Glutamatergic neuron (in vitro differentiated cells): ENCODE measurements at places on chromosomes 1 and 21. TPM values are rescaled to one million over a fixed set of nuclear protein-coding genes. Genes with fewer than 3 reads are reported as not detected.

HRNR gene
- not detected for total RNA-seq

MIXL1 gene
- 0.54 TPM for total RNA-seq

LEPR gene
- total RNA-seq = 6.8 TPM

CATSPERE gene
- 0.59 TPM for total RNA-seq

DNAI4 gene
- total RNA-seq = 0.78 TPM

RBM11 gene
- 2.7 TPM for total RNA-seq

NHLH2 gene
- 255 TPM for total RNA-seq

IPO9 gene
- 97.8 TPM for total RNA-seq

LIN28A gene
- 97.3 TPM for total RNA-seq

FCRLA gene
- total RNA-seq = 0.39 TPM

TESK2 gene
- total RNA-seq = 3.3 TPM

PLA2G5 gene
- not detected for total RNA-seq

LIX1L gene
- total RNA-seq = 20.3 TPM

MMEL1 gene
- total RNA-seq = 4.0 TPM

C2CD4D gene
- total RNA-seq = not detected

MTF2 gene
- 129 TPM for total RNA-seq

SH3GLB1 gene
- total RNA-seq = 113 TPM

FCRL6 gene
- total RNA-seq = not detected

DCST1 gene
- not detected for total RNA-seq

ITLN2 gene
- total RNA-seq = not detected

IVL gene
- not detected for total RNA-seq

A3GALT2 gene
- 0.71 TPM for total RNA-seq

GSTM1 gene
- total RNA-seq = not detected

LPAR3 gene
- total RNA-seq = 14.0 TPM

OR10J1 gene
- total RNA-seq = not detected

PHF13 gene
- total RNA-seq = 13.2 TPM

SLC44A5 gene
- total RNA-seq = 15.4 TPM

LCE3B gene
- total RNA-seq = not detected

CRP gene
- total RNA-seq = not detected
